ENCODE measurements at places on chromosomes 4 and X.
A peak's percentile ranks its signal among the peaks of the same experiment; 100 is the strongest.

DNA sequence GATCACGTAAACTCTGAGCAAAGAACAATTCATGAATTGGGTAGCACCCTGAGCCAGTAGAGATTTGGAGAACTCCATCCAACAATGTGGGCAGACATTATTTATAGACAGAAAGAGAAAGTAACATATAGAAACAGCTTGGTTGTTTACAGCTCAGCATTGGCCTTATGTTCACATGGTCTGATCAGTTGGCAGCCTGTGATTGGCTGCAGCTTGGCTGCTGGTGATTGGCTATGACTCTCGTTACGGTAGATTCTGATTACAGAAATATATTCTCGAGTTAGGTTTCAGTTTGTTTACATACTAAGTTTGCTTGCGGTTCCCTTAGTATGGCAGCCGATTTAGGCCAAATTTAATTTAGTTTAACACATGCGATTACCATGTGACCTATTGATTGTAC, 663.4 kb downstream of the RAPGEF2 start:
- DNase-seq = no peak

DNA sequence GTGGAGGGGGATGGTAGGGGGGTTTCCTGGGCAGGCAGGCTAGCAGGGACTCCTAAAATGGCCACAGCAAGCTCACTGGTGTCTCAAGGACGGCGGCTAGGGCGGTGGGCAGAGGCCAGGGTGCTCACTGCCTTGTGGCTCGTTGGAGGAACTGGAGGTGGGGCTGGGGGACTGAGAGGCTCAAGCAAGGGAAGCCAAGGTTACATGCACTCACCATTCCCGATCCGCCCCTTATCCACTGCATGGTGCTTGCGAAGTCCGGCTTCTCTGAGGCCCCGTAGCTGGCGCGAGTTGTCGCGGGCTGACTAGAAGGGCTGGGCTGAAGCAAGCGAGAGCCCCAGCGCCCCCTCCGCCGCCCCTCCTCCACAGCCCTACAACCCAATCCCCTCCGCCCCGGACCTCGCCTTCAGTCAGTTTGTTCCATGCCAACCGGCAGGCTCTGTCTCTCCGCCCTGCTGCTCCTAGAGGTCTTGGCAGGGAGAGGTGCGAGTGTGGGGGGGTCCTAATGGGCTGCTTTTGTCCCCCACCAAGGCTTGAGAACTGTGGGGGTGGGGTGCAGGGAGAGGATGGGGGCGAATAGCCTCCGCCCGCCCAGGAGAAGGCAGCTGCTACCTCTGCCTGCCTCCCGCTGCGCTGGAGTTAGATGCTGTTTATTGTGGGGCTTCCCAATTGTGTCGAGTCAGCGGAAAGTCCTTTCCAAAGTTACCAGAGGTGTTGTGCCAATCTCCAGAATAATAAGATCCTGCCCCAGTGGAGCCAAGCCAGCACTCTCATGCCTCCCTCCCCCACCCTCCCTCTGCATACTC, at the start of gene ARHGEF9:
TSS of gene ARHGEF9 (minus strand) at position 313 of the 806 bp plus-strand sequence. CDS start at position 244, 69 bp downstream.
- no peak for DNase-seq

DNA sequence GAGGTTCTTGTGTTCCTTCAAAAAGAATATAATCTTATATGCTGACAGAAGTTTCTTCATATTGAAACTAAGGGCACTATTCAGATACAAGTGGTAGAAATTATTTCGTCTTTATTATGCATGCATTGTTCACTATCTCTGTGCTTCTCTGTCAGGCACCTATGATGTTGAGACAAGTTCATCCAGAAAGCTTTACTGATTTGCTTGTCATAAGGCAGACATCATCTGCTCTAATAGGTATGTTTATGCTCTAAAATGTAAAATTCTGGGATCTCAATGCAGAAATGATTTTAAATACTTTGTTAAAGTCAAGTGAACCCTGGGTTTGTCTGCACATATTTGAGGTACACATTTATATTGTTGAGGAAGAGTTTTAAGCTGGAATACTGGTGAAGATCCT, 3.6 kb downstream of the UGT2B11 start:
- DNase-seq = no peak

DNA sequence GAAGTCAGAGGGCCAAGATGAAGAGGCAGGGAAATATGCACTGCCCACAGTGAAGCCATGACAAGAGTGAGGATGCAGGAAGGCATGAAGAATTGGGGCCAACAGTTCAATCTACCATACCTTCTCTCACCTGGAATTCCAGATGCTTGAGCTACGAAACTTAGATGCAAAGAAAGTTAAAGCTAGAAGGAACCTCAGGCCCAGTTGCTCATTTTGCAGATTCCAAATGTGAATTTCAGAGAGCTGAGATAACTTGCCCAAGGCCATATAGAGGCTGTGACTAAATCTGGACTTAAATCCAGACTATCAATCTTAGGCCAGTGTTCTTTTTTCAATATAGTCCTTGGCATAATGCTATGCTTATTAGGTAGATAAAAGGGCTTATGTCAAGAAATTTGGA, 92.7 kb downstream of the SRPX start:
- no peak for DNase-seq

GRCh38 chrX:129831091-129831885, 12.4 kb downstream of the ZDHHC9 start:
- DNase-seq = no peak

DNA sequence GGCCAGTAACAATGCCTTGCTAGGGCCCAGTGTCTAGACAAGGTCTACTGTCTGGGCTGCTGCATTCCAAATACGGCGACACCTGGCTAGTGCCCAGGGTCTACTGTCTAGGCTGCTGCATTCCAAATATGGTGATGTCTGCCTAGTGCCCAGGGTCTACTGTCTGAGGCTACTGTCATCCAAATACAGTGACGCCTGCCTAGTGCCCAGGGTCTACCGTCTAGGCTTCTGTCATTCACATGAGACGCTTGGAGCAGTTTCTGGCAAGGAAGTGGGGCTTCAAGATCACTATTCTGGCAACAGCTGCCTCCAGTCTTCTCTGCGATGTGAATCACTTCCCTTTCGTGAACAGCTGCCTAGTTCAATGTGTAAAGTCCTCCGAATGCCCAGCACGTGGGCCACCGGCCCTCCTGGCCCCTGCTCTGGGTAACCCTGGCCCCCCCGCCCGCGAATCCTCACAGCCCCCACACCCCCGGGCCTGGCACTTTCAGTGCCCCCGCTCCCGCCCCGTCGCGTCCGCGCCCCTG, 12.7 kb downstream of the ACOX3 start:
- DNase-seq = no peak

DNA sequence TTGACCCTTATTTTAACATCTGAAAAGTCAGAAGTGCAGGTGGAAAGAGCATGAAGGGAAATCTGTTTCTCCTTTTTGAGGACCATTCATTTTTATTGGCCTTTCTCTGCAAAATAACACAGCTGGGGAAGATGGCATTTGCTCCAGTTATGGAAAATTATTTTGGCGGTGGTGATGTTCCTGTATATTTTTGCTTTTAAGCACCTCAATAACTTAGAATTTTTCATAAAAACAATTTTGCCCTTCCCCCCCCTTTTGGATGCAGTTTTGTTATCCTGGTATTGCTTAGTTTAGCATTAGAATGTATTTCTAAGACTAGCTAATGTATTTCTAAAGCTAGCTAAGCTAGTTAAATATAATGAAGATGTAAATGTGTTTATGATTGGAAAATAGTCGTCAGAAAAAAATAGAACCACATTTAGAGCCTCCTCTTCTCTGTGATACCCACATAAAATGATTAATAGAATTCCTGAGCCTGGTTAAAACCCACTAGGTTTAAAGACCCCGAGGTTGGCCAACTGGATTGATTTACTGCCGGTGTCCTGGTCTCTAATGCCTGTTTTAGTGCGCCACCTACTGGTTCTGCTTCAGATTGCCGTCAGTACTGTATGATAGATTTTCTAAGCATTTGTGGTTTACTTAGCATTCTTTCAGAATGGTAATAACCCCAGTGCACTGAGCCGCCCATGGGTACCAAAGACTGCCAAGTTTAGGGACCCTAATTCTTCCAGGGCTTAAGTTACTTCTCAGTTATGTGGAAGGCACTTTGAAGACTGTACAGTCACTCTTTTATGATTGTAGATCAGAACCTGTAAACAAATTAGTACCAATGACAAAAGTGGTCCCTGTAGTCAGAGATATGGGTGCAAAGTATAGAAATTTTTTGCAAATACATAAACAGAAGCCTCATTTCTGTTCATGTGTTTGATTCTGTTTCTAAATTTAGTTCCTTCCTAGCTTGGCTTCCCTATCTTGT, 11.4 kb downstream of the KLF3 start:
- DNase-seq = peak; percentile 78

DNA sequence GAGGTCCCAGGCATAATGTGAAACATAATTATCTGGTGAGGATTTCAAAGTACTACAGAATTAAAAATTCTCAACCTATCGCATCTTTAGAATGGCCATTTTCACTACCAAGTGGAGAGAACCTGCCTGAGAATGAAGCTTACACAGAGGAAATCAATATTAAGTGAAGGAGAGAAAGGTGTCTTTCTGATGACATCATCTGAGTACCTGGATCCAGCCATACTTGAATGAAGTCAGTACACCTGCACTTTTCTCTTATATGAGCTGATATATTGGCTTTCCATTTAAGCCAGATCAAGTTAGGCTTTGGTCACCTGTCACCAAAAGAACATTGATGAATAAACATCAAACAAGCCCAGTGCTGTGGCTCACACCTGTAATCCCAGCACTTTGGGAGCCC, 118.9 kb upstream of the MED14 start:
- DNase-seq = no peak

- DNase-seq = no peak
These were observed 433 bp upstream of the COQ2 start for GRCh38 chr4:83285055-83285407.

DNA sequence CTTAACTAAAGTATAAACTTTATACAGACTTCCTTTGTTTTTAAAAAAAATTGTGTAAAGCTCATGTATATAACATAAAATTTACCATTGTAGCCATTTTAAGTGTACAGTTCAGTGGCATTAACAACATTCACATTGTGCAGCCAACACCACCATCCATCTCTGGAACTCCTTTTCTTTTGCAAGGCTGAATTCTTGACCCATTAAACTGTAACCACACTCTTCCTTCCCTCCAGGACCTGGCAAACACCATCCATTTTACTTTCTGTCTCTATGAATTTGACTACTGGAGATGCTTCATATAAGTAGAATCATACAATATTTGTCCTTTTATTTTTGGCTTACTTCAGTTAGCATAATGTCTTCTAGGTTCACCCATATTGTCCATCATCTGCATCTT, 104.7 kb downstream of the RASL11B start:
- DNase-seq = no peak

DNA sequence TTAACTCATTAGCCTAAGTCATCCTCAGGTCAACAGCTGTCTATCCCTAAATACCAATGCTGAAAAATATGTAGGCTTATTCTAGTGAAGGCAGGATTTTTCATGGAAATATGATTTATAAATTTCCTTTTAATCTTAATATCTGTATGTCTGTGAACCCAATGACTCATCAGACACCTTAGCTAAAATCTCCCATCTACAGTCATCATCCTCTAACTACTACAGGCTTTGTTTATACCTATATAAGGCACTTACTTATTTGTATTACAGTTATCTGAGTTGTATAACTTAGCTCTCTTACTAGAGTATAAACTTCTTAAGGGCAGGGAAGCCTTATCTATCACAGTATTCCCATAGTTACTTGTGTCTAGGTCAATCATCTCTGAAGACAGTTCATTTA, 24.2 kb downstream of the AMMECR1 start:
- no peak for DNase-seq

DNA sequence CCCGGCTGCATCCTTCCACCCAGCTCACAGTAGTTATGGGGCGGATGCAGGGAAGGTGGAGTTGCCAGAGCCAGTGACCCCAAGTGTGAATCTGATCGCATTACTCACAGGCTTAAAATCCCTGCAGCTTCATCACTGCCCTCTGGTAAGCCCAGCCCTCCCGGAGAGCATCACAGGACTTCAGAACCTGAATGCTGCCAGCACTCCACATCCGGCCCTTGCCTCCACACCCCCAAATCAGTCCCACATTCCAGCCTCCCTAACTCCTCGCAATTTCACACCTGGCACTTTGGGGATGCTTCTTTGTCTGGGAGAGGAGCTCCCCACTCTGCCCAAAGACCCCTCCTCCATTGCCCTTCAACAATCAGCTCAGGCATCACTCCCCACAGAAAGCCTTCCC, 15.6 kb downstream of the RASL11B start:
- no peak for DNase-seq

Measured in HFF-Myc (cell line).